ENCODE measurements at places on chromosomes 6 and 20.

DNA sequence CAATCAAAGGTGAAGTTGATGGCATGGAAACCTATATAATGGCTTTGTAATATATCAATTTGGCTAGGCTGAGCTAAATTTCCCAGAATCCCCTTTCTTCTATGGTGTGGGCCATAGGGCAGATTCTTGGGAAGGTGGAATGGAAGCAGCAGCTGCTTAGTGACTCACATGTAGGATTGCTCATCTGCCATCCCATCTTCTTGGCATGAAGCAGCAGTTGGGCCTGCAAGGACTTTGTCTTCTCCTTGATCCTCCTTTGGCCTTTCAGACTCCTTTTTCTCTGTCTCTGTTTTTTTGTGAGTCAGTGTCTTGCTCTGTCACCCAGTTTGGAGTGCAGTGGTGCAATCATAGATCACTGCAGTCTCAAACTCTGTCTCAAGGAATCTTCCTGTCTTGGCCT is 52.6 kb upstream of the CEP162 start:
- DNase-seq, result peak; percentile 92

DNA sequence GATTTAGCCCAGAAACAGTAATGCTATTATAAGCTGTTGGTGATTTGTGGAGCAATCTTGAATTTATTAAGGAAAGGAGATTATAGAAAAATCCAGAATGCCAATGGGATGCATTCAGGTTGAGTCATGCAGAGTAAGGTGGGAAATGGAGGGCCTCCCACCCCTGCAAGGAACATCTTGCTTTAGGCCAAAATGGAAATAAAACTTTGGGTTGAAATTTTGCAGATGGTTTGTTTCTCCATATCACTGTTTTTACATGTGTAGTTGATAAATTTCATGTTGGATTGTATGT is 152.4 kb downstream of the BCAS1 start:
- no peak for DNase-seq

- DNase-seq, result peak; percentile 80
These were observed 43.1 kb upstream of the NAA20 start for GRCh38 chr20:19973961-19974629.

GRCh38 chr6:150992262-150992661 is 126.8 kb downstream of the MTHFD1L start:
- DNase-seq, result no peak

DNA sequence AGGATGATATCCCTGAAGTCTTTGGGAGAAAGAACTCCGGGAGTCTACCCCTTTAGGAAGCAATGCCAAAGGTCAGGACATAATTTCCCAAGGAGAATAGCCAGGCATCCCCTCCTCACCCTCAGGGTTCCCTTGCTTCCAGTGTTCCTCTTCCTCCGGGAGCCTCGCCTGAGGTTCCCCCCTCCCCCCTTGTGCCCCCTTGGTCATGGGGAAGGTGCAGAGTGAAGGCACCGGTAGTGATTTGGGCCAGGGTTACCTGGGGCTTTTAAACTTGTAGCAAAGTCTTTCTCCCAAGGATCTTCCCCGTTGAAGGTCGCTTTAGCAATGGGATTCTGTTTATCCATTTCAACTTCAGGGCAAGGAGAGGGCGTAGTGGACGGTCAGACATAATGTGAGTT is 1.2 kb downstream of the ISM1 start:
- no peak for DNase-seq

DNA sequence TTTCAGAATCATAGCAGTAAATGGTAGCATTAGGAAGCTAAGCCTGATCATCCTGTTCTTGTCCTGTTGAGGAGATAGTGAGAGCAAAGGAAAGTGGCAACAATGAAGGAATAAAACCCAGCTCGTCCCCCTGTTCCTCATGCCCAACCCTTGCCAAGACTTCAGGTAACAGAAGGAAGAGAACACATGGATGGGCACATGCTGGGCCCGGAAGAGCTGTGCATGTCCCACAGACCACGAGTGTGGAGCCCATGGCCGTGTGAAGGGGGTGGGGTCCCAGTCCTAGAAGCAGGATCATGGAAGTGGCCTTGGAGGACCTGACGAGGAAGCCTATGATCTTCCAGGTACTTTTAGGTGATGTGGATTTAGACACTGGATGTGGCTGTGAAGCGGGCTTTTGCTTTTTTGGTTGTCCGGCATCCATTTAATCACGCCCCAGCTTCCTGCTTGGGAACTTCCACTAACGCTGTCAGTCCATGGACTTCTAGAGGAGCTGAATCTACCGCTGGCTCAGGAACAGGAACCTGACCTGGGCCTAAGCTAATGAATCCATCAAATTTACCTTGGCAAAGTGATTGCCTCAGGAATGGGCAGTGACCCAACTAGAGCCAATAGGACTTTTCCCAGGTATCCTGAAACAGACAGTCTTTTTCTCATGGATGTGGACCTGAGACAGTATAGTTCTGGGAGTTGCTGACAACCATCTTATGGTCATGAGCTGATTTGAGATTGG is 79.3 kb upstream of the ARMC2 start:
- DNase-seq, result no peak

DNA sequence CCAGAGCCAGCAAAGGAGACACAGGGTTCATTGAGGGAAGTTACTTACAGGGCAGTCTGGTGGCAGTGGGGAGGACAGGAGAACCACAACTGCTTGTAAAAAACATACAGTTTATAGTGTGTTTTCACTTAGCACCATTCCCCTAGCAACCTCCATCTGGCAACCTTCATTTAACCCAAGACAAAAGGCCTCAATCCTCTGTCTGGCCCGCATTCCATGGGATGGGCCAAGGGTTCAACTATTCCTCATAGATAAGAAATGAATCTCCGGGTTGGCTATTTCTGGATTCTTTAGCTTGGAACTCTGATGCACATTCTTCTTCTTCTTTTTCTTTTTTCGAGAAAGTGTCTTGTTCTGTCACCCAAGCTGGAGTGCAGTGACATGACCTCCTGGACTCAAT is 26.3 kb upstream of the FYN start:
- DNase-seq, result no peak

Data from fibroblast of mammary gland (primary cell).